Stimulated activated CD4-positive, alpha-beta T cell treated with anti-CD3 and anti-CD28 coated beads, Interleukin-4, amount 100 ng/mL, for 1 hour (primary cell): ENCODE measurements at places on chromosomes 5 and 9.

DNA sequence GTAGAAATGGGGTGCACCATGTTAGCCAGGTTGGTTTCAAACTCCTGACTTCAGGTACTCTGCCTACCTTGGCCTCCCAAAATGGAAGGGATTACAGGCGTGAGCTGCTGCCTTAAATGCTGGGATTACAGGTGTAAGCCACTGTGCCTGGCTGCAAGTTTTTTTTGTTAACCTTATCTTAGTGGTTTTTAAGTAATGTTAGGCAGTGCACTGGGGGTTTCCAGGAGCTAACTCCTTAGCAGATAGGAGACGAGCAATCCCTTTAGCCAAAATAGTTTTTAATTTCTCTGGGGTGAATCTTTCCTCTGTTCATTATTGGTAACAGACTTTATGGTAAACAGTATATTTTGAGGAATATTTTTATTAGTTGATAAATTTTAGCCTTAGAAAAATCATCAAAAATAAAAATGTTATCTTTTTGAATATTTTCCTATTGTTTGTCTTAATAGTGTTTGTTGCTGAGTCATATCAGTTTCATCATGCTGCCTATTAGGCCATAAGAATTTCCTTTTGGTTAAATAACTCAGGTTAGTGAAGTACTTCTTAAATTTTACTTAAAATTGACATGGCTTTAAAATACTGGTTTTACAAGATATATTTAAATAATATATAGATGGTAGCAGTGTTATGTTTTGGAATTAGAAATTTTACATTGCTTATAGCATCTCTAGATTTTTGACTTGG is 37.9 kb downstream of the LMNB1 start:
- no peak for DNase-seq

- no peak for DNase-seq
Measured at GRCh38 chr5:79743846-79744605, 54.4 kb downstream of the CMYA5 start.

DNA sequence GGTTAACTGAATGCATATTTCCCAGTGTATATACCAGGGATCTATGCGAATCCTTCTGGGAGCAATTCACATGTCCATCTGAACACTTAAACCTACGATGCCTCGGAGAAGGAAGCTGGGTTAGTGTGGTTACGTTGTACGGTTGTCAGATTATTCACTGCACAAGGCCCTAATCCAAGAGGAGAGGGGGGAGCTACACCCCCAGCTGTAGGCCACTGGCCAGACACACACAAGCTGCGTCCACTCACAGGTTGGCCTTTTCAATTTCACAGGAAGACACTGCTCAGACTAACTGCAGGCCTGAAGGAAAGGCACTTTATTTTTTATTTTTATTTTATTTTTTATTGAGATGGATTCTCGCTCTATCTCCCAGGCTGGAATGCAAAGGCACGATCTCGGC is 184.5 kb upstream of the GNA14 start:
- DNase-seq, result no peak

DNA sequence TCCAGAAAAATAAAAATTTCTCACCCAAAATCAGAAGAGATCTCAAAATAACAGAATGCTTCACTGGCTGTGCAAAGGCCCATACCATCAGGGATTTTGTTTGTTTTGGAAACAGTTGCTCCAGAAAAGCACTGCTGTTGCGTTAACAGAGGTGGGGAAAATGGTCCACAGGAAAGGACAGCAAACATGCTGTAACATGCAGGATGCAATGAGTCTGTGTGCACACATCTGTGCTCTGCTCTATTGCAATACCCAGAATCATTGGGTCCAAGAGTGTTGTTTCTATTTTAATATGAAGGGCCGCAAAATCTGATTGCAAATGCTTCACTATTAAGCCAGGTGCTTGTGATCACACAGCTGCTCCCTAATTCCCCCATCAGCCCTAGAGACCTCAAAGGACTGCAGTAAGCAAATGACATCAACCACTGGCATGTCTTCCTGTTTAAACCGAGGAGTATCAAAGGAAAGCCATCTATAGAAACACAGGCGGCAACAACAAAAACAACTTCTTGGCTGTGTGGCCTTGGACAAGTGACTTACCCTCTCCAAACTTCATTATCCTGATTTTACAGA is 141.0 kb downstream of the DCP2 start:
- no peak for DNase-seq

GRCh38 chr9:98778711-98779530 is 17.4 kb downstream of the ANKS6 start:
- DNase-seq, result no peak

DNA sequence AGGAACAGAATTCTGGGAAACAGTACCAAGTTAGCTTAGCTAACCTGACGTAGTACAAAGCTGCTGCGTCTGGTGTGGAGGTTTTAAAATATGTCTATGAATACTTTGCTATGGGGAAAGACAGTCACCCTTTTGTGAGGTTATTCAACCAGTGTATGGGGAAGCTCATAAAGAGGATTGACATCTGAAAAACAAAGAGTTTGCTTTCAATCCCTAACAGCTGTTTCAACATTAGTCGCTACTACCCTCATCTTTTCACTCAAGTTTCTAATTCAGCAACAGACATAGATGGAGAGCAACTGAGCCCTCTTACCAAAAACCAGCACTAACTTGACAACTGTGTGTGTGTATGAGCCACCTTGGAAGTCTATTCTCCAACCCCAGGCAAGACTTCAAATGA is 7.8 kb upstream of the MSANTD3 start:
- DNase-seq, result no peak
